ENCODE measurements at places on chromosomes 3 and 15. TPM values are rescaled to one million over a fixed set of nuclear protein-coding genes. Genes with fewer than 3 reads are reported as not detected.

DNA sequence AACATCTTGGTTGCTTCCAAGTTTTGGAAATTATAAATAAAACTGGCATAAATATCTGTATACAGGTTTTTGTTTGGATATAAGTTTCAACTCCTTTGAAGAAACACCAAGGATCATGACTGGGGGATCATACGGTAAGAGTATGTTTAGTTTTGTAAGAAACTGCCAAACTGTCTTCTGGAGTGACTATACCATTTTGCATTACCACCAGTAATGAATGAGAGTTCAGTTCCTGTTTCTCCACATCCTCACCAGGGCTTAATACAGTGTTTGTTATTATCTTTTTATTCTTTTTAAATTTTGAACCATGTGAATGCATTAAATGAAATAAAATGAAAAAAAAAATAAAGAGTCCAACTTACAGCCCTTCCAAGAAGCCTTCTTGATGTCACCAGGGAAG, 3.7 kb upstream of the ANKUB1 start:
- no peak for DNase-seq

DNA sequence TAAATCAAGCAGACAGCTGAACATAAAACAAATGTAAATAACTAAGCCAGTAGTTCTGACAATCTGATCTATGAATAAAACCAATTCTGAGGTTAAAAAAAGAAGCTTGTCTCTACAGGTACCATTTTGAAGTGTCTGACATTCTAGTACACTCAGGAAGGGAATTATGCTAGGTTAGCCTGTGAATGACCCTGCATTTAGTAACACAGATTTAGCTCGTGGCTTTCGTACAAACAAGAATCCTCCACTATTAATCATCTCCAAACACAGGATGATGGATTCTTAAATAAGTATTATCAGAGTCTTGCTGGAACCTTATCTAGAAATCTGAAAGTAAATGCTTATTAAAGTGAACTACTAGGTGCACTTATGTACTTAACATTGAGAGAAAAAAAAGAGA, 1120.1 kb downstream of the ROBO1 start:
- no peak for DNase-seq

DNA sequence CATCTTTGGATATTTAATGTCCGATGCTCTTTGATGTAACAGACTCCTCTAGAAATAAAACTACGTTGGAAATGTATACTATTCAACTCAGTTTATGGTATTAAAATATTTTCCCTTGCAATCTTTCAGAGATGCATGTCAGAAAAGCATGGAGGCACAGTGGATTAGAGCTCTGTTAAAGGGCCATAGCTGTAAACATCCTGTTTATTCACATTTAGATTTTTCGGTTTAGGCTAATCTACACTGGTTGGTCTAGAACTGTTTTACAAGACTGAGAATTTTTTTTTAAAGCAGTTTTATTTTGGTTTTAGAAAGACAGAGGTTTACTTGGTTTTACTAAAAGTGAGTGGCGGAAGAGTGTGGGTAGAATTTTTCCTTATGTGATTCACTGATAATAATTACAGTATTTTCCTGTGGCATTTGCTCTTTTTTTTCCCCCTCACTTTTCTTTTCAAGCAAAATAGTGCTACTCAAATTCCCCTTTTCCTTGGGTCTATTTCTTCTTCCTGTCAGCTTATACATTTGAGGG, 132.1 kb downstream of the IL1RAP start:
- DNase-seq, result no peak

DNA sequence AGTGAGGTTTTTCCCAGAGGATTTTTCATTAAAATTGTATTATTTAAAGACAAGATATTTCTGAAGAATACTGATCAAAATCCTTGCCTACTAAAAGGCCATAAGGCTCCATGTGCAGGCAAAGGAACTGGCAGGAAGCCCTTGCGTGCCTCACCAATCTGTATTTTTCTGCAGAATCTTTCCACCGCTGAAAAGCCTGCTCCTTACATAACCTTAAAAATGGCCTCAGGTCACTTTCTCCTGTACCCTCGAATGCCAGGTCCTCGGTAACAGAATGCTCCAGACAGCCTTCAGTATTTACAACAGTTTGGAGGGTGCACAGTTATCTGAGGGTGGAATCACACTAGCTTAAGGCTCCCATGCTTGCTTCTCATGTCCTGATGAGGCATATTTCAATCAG, 3.2 kb downstream of the MORC1 start:
- DNase-seq, result no peak

Gene SLC6A1
- not detected for total RNA-seq

Gene LRRC34
- 4.9 TPM for total RNA-seq

Gene CNTN4
- total RNA-seq, result not detected

Gene GAP43
- total RNA-seq, result not detected
